ENCODE measurements at places on chromosomes 13 and 19. TPM values are rescaled to one million over a fixed set of nuclear protein-coding genes. Genes with fewer than 3 reads are reported as not detected.

The FXYD3 gene
- total RNA-seq: 0.68 TPM

The RGL3 gene
- 2.1 TPM for total RNA-seq

- DNase-seq: no peak
Measured at GRCh38 chr13:47216176-47216822, 319.4 kb upstream of the HTR2A start.

DNA sequence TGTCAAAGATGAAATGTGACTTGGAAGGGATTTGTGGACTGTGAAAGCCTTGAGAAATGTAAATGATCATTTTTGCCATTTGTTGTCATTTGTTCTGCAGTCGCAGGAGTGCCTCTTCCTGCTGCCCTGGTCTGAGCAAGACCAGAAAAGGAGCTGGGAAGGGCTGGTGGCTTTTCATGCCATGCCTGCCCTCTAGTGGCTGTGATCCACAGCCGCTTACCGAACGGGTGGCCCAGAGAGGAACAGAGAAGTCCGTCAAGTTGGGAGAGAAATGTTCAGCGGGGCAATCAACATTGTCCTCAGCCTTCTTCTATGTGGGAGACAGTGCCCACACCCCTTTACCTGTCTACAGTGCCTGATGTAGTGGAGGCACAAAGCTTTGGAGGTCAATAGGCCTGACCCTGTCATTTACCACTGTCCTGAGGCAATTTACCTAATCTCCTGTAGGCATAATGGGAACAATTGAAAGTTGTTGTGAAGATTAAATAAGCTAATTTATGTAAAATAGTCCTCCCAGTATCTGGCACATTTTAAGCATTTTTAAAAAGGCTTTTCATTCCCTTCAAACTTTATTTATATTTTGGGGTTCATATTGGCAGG is 224.5 kb downstream of the B3GLCT start:
- peak; percentile 90 for DNase-seq

DNA sequence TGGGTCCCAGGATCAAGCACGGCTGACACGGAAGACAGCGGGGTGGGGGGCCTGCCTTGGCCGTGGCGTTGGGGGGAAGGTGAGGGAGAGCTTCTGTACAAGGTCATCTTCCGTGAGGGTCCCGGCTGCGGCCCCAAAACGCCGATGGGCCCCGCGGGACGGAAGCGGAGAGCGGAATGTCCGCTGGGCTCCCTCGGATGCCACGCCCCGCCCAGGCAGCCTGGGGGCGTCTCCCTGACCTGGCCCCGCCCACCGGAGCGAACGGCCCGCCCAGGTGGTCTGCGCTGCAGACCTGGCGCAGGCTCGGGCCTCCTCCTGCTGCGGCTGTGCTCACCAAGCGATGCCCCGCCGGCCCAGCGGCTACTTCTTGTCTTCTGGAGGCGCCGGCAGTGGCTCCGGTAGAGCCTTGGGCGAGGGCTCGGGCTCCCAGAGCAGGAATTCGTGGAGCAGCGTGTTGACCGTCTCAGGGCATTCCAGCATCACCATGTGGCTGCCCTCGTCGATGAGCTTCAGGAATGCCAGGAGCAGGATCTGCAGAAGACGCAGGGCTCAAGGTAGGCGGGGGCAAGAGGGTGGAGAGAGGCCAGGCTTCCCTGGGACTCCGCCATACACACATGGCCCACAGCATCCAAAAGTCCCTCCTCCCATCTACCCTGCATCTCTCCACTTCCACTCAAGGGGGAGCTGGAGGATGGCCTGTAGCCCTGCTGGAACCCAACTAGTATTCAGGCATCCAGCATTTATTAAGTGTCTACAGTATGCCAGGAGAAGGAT is 10.7 kb downstream of the ABHD8 start:
- DNase-seq: peak; percentile 92

All from dermis blood vessel endothelial cell (primary cell).